ENCODE measurements at places on chromosomes 2 and 18.

DNA sequence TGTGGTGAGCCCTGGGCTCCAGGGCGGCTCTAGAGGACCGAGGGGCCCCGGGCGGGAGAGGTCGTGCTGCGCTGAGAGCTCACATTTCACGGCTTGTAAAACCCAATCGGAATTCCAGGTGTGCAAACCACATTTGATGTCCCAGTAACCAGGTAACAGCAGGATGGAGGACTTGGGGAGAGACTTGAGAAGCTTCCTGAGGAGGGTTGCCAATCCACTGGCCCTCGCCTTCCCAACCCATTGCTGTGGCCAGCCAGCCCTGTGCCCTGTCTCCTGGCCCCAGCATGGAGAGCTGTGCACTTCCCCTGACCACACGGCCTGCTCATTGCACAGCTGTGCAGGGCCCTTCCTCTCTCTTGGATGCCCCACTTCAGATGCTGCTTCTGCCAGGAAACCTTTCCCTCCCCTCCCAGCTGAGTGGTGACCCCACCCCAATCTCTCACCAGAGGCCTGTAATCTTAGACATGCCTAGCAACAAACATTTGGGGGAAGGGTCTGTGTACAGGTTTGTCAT, 39.6 kb downstream of the ASB1 start:
- no peak for ATAC-seq

DNA sequence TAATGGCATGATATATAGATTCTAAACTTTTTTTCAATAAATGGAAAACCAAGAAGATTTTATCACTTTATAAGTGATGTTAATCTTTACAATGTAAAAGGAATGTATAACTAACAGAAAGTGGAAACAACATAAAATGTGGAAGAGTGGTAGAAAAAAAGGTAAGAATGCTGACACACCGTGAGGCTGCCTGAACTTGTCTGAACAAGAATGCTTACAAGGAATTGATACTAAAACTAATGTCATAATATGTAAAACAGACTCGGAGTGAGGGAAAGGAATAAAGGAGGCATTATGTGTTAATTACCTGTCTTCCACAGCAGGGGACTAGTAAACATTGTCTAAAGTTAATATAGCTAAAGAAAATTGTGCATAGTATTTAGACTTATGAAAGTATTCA, 958.8 kb upstream of the TMEFF2 start:
- no peak for ATAC-seq

- no peak for ATAC-seq
Observed at GRCh38 chr2:12731701-12732280, 15.1 kb downstream of the TRIB2 start.

GRCh38 chr2:178704876-178705275, 102.3 kb downstream of the TTN start:
- no peak for ATAC-seq

DNA sequence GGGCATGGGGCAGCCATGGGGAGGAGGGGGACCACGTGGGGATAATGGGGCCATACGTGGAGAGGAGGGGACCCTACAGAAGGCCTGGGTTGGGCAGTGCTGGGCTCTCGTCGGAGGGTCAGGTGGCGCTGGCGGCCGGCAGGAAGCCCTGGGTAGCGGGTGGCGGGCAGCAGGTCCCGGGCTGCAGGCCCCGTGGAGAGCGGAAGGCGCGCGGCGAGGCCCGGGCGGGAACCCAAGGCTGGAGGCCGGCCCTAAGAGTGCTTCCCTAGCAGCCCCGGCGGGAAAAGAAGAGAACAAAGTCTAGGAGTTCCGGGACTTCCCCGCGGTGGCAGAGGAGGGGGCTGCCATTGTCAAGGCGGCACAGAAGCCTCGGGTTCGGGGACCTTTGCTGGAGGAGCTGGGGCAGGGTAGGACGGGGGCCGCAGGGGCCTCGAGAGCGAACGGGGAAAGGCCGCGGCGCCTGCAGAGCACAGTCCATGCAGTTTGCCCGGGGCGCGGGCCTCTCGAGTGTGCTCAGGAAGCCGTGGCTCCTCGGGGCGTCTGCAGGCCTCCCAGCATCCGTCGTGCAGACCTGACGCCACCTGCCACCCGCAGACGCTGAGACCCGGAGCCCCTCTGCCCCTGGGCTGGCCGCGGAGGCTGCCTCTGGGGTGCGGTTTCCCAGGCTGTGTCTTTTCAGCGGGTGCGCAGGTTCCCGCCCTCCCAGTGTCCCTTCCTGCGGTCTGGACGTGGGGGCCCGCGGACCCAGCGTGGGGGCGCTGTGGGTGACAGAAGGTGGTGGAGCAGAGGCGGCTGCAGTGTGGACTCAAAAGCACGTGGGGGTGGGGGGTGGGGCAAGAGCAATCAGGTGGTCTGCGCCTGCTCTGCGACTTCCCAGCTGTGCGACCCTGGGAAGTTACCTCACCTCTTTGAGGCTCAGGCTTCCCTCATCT, 19.4 kb upstream of the NCL start:
- ATAC-seq, result peak; percentile 69

- ATAC-seq, result no peak
Observed at GRCh38 chr2:126719191-126719832, 63.4 kb downstream of the GYPC start.

DNA sequence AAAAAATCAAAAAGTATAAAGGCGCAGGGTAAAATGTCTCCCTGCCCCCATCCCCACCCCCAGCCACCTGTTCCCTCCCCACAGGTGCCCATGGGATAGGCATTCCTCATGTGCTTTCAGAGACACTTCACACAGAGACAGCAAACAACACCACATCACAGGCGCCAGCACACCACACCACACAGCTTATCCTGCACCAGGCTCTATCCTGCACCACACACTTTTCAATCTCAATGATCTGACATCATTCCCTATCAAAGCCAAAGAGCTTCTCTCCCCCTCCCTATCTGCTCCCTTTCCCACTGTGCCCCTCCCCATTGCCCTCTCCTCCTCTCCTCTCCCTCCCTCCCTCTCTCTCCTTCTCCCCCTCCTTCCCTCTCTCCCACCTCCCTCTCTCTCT, 15.5 kb downstream of the FAM178B start:
- no peak for ATAC-seq

GRCh38 chr2:121480826-121481225, 49.9 kb upstream of the RNU4ATAC start:
- ATAC-seq, result no peak

GRCh38 chr2:5379811-5380210, 312.4 kb upstream of the SOX11 start:
- ATAC-seq, result no peak

GRCh38 chr2:241941691-241942301, 72.3 kb downstream of the RTP5 start:
- no peak for ATAC-seq

GRCh38 chr2:21415234-21415633, 291.5 kb downstream of the TDRD15 start:
- ATAC-seq, result no peak

DNA sequence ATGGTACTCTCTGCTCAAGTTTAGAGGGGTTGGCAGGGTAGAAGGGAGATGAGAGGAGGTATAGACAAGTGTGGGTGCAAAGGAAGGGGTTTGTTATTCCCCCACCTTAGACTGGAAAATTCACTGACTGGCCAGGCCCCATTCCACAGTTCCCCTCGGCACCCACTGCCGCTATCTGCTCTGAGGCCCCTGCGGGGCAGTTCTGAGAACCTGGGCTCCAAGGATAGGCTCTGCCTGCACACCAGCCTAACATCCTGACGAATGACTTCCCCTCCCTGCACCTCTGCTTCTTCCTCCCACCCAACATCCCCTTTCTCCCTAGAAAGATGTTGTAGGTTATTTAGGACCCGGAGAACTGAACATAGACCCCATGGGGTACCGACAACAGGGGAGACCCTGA, 303.9 kb upstream of the HDAC4 start:
- no peak for ATAC-seq

Measured in stimulated activated memory B cell treated with anti-CD40 and anti-IgM and Interleukin-4, amounts not matched to agents 10 μg/mL and 1 μg/mL and 100 μg/mL, for 72 hours (primary cell).